Lower lobe of right lung (tissue), 2 donors: ENCODE measurements at places on chromosomes 2 and 18. TPM values are rescaled to one million over a fixed set of nuclear protein-coding genes. Genes with fewer than 3 reads are reported as not detected.
A peak's percentile ranks its signal among the peaks of the same experiment; 100 is the strongest.

TOGARAM2 gene
- 15.4 TPM for total RNA-seq

EML6 gene
- total RNA-seq, result 2.5 TPM

CTAGE1 gene
- total RNA-seq, result not detected

FAM168B gene
- total RNA-seq, result 74.1 TPM

ACMSD gene
- not detected for total RNA-seq

PAX3 gene
- total RNA-seq, result not detected

GRCh38 chr2:237348281-237348865 lies 65.6 kb downstream of the COL6A3 start:
- H3K4me3 ChIP-seq, result no peak overlapping the region
- H3K27ac ChIP-seq, result no peak overlapping the region
- peaks cover 52% of the 10 kb centered on the region for H3K36me3 ChIP-seq
- no peaks in the 10 kb centered on the region for H3K4me1 ChIP-seq
- DNase-seq, result no peak
- no peaks in the 10 kb centered on the region for H3K27me3 ChIP-seq

GRCh38 chr2:152505495-152505906 lies 170.5 kb downstream of the FMNL2 start:
- peak; percentile 62 for DNase-seq
- no peaks in the 10 kb centered on the region for H3K36me3 ChIP-seq
- H3K4me1 ChIP-seq, result peaks cover 11% of the 10 kb centered on the region
- no peak overlapping the region for H3K4me3 ChIP-seq

GRCh38 chr2:197207106-197207505 lies 103.5 kb downstream of the ANKRD44 start:
- H3K36me3 ChIP-seq, result no peaks in the 10 kb centered on the region
- no peaks in the 10 kb centered on the region for H3K27me3 ChIP-seq
- H3K27ac ChIP-seq, result peak overlapping the region; percentile 79
- peaks cover 72% of the 10 kb centered on the region for H3K4me1 ChIP-seq
- H3K4me3 ChIP-seq, result no peak overlapping the region
- no peak for DNase-seq

GRCh38 chr2:55025082-55025481 lies 25.2 kb downstream of the RTN4 start:
- H3K27me3 ChIP-seq, result no peaks in the 10 kb centered on the region
- H3K27ac ChIP-seq, result no peak overlapping the region
- peaks cover 71% of the 10 kb centered on the region for H3K4me1 ChIP-seq

DNA sequence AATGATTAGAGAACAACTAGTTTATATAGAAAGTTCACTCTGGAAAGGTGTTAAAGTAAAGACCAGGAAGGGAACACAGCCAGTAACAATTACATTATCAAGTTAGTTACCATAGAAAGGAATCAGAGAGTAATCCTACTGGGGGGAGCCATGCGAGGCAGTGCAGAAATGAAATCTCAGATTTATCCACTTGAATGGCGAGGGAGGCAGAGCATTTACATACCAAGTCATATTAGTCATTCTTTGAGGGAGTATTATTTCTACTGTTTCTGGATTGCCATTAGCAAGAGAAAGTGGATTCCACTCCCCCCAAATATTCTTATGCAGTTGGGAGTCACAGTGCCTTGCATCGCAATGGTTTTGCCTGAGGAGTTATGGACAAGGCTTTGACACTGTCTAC lies 472.7 kb upstream of the TRIB2 start:
- no peaks in the 10 kb centered on the region for H3K27me3 ChIP-seq
- H3K4me1 ChIP-seq, result no peaks in the 10 kb centered on the region
- H3K36me3 ChIP-seq, result no peaks in the 10 kb centered on the region
- DNase-seq, result no peak
- no peak overlapping the region for H3K27ac ChIP-seq
- H3K4me3 ChIP-seq, result no peak overlapping the region

DNA sequence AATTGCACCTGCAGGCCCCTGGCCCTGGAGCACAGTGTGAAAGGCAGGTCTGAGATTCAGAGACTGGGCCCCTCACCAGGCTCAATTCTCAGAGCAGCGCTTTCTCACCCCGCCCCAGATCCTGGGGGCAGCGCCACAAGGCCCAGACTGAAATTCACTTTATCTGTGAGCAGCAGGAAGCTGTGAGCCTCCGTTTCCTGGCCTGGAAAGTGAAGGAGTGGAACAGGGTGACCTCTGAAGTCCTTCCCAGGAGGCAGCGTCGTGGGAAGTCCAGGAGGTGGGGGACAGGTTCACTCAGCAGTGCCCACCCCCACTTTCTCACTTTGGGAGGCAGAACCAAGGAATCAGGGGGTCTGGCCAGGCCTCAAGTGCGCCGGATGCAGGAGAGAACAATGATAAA lies 235.4 kb downstream of the NDUFA10 start:
- H3K27ac ChIP-seq, result no peak overlapping the region
- no peaks in the 10 kb centered on the region for H3K27me3 ChIP-seq
- no peaks in the 10 kb centered on the region for H3K4me1 ChIP-seq
- DNase-seq, result no peak
- no peak overlapping the region for H3K4me3 ChIP-seq
- H3K36me3 ChIP-seq, result no peaks in the 10 kb centered on the region

DNA sequence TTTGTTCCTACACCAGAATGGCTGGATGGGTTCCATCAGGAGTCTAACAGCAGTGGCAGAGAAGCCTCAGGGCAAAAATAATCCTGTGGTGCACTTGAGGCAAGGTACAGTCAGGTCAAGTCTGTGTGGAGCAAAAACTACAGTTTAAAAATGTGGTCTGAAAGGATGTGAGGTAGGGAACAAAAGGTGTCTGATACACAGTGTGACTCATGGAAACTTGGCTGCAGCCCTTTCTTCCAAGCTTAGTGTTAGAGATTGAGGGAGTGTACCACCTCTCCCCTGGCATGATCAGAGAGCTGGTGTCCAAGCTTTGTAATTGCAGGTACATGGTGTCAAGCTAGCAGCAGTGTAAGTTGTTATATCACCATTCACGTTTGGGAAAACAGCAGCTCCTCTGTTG lies 8.9 kb downstream of the ANKAR start:
- no peak overlapping the region for H3K4me3 ChIP-seq
- H3K27me3 ChIP-seq, result no peaks in the 10 kb centered on the region

GRCh38 chr18:31825772-31826171 lies 65.1 kb upstream of the SLC25A52 start:
- no peak overlapping the region for H3K27ac ChIP-seq
- peaks cover 25% of the 10 kb centered on the region for H3K36me3 ChIP-seq
- no peak overlapping the region for H3K4me3 ChIP-seq
- H3K4me1 ChIP-seq, result no peaks in the 10 kb centered on the region
- DNase-seq, result no peak

- no peaks in the 10 kb centered on the region for H3K36me3 ChIP-seq
- H3K27ac ChIP-seq, result no peak overlapping the region
- no peaks in the 10 kb centered on the region for H3K27me3 ChIP-seq
- DNase-seq, result no peak
- H3K4me1 ChIP-seq, result peaks cover 8% of the 10 kb centered on the region
Observed at GRCh38 chr2:112883669-112884068, 27.3 kb upstream of the IL37 start.
